ENCODE measurements at places on chromosomes 6 and 20. TPM values are rescaled to one million over a fixed set of nuclear protein-coding genes. Genes with fewer than 3 reads are reported as not detected.
A peak's percentile ranks its signal among the peaks of the same experiment; 100 is the strongest.

DNA sequence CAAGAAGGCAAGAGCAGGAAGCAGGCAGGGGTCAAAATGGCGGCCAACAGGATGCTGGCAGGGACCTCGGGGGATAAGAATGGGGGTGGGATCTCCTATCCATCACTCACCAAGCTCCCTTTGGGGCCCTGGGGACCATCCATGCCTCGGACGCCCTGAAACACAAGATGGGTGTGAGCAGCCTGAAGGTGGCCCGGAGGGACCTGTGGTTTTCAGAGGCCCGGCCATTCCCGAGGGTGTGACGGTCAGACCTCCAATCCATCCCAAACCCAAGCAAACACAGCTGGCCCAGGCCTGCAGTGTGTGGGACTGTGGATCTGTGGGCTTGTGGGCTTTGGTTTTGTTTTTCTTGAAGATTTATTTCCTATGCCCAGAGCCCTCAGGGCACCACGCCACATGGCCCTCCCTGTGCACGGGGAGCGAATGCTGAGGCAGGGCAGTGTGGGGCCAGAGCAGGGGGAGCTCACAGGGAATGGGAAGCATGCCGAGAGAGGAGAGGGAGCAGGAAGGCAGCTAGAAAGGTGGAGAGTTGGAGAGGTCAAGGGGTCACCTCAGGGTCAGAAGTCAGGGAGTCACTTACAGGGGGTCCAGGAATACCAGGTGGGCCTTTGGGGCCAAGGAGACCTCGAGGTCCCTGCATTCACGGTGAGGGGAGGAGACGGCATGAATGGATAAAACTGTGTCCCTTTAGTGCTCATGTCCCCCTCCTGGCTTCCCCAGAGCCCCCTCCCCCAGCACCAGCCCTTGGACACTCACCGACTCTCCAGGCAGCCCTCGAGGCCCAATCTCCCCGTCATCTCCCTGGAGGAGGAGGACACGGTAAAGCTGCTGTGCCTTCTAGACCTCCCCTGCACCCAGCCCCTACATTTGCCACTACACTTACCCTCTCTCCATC, 14.5 kb downstream of the COL11A2 start:
- no peaks in the 10 kb centered on the region for H3K4me1 ChIP-seq
- no peak for DNase-seq
- no peaks in the 10 kb centered on the region for H3K36me3 ChIP-seq
- H3K27ac ChIP-seq, result no peak overlapping the region
- no peaks in the 10 kb centered on the region for H3K27me3 ChIP-seq

- H3K27me3 ChIP-seq, result no peaks in the 10 kb centered on the region
- H3K36me3 ChIP-seq, result no peaks in the 10 kb centered on the region
- no peak for DNase-seq
- H3K4me1 ChIP-seq, result no peaks in the 10 kb centered on the region
- no peak overlapping the region for H3K4me3 ChIP-seq
These were observed 500.1 kb downstream of the EPM2A start for GRCh38 chr6:145235207-145235606.

Gene GMNN
- 13.5 TPM for total RNA-seq

DNA sequence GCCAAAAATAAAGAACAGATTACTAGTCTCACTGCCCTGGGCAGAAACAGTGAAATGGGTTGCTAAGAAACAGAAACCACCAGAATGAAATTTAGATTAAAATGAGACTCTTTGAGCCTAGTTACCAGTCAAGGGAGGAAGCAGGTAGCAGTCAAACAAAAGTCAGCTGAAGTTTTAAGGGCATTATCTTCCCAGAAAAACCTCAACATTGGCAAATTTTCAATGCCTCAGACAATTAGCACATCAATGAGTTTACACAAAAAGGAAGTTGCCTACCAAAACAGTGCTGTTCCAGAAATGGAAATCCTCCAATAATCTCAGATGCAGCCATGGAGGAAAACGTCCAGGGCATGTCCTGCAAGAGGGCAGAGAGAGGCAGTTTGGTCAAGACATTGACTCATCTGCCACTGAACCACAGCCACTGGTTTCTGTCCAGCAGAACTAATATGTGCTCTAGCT, 399.7 kb upstream of the ADGRB3 start:
- no peak overlapping the region for H3K27ac ChIP-seq
- DNase-seq, result no peak
- H3K27me3 ChIP-seq, result no peaks in the 10 kb centered on the region
- no peak overlapping the region for H3K4me3 ChIP-seq
- no peaks in the 10 kb centered on the region for H3K36me3 ChIP-seq

- peaks cover 43% of the 10 kb centered on the region for H3K4me1 ChIP-seq
- peak overlapping the region; percentile 96 for H3K4me3 ChIP-seq
- H3K36me3 ChIP-seq, result no peaks in the 10 kb centered on the region
- no peak for DNase-seq
- peak overlapping the region; percentile 78 for H3K27ac ChIP-seq
These were observed 635 bp downstream of the SLC35B3 start for GRCh38 chr6:8434727-8435092.
